ENCODE measurements at places on chromosomes 3 and 15. TPM values are rescaled to one million over a fixed set of nuclear protein-coding genes. Genes with fewer than 3 reads are reported as not detected.

Gene CIB2
- total RNA-seq: 25.7 TPM

Gene SLC30A4
- total RNA-seq: 1.8 TPM

Gene CLRN1
- not detected for total RNA-seq

Gene PLA2G4E
- not detected for total RNA-seq

Gene PAQR5
- total RNA-seq: 97.0 TPM

Gene CCDC13
- total RNA-seq: 0.41 TPM

Gene FBXW12
- not detected for total RNA-seq

Gene ANAPC13
- 49.1 TPM for total RNA-seq

Gene TMC3
- not detected for total RNA-seq

Gene TIMMDC1
- 59.6 TPM for total RNA-seq

Gene SEMA7A
- total RNA-seq: 1.7 TPM

Data from A549 treated with Mapracorat at 1 μM for 4 hours (cell line).